ENCODE measurements at places on chromosomes 7 and 10.

- DNase-seq = no peak
Measured at GRCh38 chr10:71882813-71883659, 32.0 kb upstream of the PSAP start.

- DNase-seq = no peak
Measured at GRCh38 chr10:71547876-71548846, 151.4 kb downstream of the CDH23 start.

- no peak for DNase-seq
Measured at GRCh38 chr7:98795741-98796493, 73.9 kb downstream of the TMEM130 start.

DNA sequence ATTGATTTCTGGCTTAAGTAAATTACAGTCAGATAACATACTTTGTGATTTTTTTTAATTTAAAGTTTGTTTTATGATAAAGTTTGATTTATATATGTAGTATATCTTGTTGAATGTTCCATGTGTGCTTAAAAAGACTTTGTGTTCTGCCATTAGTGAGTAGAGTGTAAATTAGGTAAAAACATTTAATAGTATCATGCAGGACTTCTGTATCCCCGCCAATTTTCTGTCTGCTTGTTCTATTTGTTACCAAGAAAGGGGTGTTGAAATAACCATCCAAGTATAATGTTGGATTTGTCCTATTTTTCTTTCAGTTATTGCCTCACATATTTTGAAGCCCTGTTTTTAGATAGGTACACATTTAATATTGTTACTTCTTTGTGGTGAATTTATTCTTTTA lies 172.1 kb downstream of the CAMK1D start:
- no peak for DNase-seq

GRCh38 chr10:14358886-14359573 lies 28.3 kb upstream of the FRMD4A start:
- no peak for DNase-seq

GRCh38 chr7:69808391-69808790 lies 210.1 kb downstream of the AUTS2 start:
- DNase-seq = no peak

DNA sequence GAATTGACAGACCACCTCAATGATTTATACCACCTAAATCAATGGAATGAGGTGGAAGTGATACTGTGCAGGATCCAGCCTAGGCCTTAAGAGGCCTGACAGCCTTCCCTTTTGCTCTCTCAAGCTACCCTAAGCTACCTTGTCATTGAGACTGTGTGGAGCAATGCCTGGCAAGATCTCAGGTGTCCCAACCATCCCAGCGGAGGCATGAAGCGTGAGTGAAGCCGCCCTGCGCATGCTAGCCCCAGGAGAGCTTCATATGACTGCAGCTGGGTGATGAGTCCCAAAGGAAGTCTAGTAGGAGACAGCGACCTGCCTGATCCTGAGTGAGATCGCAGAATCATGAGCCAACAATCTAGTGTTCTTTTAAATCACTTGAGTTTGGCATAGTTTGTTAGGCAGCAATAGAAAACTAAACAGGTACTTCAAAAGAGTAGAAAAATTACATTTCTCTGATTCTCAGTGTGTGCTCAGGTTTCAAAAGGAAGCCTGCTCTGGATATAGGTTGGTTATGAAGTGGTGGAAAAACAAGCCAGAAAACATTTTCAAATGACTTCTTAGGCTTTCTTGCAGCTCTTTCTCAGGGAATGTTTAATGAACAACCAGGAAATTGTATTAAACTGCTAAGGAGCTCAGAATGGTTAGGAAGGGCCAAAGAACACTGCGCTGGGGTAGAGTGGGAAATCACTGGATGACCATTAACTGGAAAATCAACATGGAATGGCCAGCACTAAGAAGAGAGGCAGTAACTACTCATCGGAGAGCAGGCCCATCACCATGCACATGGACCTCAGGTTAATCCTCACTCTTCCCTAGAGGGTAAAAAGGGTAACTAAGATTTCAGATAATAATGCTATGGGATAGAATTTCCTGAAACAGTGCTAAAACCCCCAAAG lies 535.2 kb downstream of the PHTF2 start:
- DNase-seq = no peak

DNA sequence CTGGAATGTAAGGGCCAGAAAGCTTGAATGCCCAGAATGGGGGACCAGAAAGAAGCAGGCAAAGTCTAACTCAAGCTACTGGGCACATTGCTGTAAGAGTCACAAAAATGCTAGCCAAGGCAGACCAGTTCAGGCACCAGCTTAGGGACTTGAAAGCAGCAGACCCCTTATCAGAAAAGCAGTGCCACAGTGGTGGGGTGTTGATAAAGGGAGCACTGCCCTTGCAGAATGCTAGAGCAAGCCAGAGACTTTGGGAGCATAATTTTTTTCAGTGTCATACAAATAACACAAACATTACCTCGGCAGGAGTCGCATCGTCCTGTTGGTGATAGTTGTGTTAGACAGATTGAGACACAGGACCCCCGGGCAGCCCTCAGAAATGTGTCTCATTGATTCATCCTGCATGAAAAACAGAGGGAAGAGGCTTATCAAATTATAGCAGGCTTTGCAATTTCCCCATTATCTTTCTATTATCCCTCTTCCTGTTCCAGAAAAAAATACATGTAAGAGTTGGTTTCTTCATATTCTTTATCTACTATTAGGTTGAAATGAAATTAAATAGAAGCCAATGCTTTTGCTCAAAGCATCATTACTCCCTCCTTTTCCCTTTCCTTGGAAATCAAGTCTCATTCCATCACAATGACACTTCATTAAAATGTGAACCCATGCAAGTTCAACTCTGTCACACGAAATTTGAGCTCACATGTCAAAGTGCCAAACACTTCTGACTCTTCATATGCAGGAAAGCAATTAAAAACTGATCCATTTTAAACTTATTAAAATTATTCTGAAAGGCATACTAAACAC lies 13.4 kb downstream of the LRRC17 start:
- no peak for DNase-seq

DNA sequence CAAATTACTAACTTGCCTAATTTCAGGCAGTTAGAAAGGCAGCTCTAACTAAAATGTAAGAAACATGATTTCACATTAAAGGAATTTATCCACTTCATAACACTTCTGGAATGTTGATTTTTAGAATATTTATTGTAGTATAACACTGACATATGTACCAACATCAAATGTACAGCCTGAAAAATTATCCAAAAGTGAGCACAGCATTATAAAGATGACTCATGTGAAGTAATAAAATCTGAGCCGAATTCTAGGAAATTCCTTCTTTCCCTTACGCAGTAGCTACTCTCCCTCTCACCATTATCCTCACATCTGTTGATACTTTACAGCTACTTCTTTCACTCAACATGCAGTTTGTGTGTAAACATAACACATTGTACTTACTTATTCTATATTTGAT lies 610.6 kb downstream of the ZWINT start:
- DNase-seq = no peak

- DNase-seq = no peak
Measured at GRCh38 chr10:97399843-97400545, 1.1 kb downstream of the RRP12 start.

DNA sequence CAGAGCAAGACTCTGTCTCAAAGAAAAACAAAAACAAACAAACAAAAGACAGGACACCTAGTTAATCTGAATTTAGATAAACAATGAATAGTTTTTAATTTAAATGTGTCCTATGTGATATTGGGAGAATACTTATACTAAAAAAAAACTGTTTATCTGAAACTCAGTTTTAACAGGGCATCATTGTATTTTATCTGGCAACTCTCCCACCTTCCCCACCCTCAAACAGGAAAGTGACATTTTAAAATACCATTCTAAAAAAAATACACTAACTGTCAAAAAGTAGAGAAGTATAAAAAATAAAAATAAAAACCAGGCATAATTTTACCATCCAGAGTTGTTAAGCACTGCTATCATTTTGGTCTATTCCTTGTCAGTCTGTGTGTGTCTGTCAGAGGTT lies 119.0 kb downstream of the RTKN2 start:
- DNase-seq = no peak

DNA sequence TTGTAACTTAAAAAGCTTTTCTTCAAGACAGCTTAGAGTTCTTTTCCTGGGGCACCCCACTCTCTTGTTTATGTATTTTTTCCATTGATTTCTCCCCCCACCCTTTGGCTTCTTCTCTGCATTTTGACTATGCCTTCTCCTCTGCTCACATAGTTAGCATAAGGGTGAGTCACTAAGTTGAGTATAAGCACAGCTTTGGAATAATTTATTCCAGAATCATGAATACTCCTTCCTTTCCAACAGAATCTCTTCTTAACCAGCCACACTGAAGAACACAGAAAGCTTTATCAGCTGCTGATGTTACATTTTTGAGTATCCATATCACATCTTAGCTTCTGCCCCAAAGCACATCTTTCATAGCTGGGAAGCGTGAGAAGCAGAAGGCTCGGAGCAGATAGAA lies 449.5 kb upstream of the MKI67 start:
- DNase-seq = no peak

DNA sequence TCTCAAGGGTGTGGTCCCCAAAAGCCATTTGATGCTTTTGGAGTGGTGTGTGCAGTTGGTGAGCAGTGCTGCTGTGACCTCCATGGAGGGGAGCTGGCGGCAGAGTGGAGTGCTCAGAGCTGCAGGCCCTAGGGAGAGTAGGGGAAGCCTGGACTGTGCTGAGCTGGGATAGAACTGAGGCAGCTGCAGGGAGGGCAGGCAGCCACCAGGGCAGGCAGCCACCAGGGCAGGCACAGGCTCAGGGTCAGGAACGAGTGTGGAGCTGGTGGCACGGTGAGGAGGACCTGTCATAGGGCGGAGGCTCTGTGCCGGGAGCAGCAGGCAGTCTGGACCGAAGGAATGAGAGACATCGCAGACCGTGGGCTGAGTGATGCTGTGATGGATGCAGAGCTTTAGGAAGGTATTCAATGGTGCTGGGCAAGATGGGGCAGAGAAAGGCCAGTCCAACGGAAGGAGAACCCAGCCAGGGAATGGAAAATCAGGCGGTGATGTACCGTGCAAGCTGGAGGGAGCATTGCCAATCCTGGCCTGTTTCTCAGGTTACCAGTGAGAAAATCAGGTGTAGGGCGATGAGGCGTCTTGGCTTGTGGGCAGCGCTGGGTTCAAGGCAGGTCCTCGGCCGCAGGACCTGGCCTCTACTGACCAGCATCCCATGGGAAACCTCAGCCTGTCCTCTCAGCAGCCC lies 152.6 kb downstream of the CAMK1D start:
- DNase-seq = no peak

DNA sequence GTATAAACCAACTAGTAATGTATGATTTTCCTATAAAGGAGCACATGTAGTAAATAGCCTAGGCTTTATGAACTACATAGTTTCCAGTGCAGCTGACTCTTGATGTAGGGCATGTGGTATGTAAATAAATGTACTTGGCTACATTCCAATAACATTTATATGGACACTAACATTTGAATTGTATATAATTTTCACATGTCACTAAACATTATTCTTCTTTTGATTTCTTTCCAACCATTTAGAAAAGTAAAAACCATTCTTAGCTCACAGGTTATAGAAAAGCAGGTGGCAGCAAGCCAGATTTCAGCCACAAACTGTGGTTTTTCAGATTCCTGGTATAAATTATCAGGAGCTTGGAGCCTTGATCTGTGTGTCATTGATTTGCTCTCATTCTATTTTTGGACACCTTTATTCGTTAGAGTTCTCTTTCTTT lies 1182.0 kb downstream of the CNTNAP2 start:
- no peak for DNase-seq

DNA sequence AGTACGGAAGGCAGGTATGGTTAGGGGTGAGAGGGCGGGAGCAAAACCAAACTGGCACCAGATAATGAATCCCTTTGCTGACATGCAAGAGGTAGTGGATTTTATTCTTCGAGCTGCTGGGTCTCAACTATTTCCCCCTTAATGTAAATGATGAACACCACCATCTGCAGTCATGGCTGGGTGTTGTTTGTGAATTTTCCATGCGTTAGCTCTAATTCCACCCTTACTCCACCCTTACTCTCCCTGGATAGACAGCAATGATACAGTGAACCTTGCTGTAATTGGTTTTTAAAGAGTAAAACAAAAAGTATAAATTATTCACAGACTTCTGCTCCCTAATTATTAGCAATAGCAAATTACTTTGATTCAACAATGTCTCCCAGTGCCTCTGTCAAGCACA lies 74.5 kb upstream of the PDE1C start:
- DNase-seq = no peak

GRCh38 chr7:128045766-128046165 lies 14.5 kb upstream of the LRRC4 start:
- DNase-seq = no peak

DNA sequence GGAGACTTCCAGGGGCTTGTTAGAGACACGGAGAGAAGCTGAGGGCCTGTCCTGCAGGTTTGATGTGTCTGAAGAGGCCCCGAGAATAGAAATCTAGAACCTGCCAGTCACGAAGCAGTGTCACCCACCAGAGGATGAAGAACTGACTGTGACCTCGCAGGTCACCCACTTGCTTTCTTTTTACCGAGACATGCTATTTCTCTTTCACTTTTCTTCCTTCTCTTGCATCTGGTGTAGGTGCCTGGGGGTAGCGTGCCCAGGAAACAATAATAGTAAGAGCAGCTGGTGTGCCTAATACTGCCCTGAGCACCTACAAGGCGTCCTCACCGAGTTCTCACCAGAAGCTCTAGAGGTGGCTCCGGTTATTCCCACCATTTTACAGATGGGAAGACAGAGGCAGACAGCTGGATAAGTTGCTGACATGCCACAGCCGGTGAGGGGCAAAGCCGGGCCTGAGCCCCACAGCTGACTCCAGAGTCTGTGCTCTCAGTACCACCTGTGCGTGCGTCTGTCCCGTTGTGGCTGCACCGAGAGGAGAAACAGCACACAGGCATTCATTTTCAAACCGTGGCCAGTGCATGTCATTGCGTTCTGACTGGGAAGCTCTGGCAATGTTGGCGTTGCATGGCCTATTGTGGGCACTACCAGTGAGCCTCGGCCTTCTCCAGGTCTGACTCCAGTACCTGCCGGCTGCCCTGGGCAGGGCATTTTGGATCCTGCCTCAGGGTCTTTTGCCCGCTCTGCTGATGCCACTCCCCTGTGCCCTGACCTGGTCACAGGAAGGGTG lies 7.8 kb downstream of the CHST3 start:
- no peak for DNase-seq

- no peak for DNase-seq
Measured at GRCh38 chr10:119957451-119957850, 64.9 kb downstream of the SEC23IP start.

- DNase-seq = no peak
Measured at GRCh38 chr10:78623578-78624215, 445.1 kb upstream of the ZMIZ1 start.

DNA sequence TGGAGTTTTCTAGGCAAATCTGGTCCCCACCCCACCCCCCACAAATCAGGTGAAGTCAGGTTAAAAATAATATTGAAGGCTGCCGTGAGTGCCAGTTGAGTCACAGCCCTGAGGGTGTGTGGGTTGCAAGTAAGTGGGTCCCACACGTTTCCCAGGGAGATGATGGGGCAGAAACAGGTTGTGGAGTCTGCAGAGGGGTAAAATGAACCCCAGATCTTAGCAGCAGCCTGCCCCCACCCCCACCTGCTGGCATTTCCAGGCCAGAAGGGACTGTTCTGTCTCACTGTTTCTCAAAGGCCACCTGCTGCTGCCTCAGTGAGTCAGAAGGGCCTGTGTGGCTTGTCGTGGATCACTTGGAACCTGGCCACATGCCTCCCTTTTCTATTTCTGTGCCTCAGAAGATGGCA lies 59.8 kb upstream of the SMNDC1 start:
- DNase-seq = peak; percentile 46

GRCh38 chr10:11305825-11306593 lies 288.3 kb downstream of the CELF2 start:
- no peak for DNase-seq

- DNase-seq = peak; percentile 29
Measured at GRCh38 chr10:15209827-15210509, 41.5 kb upstream of the NMT2 start.

- no peak for DNase-seq
Measured at GRCh38 chr10:129868449-129869035, 95.5 kb downstream of the EBF3 start.
